Stimulated activated CD4-positive, alpha-beta T cell treated with anti-CD3 and anti-CD28 coated beads, Interleukin-1b, Interleukin-23, amount 100 ng/mL, for 1 hour (primary cell): ENCODE measurements at places on chromosomes 4 and X.

DNA sequence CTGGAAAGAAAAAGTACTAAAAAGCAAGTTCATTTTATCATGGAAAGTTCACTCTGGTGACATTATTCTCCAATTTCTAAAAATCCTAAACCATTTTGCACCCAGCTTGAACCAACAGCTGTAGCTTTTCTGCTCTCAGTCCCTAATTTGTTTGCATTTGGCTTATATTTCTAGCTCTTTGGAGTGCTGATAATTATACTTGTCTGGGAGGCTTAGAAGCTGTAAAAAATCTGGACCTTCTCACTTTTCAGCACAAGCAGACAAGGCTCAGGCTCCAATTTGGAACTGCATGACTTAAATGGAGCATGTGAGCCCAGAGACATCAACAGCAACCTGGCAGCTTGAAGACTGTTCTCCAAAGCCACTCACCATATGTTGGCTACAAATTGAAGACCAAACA, 170.9 kb upstream of the PCDH18 start:
- no peak for DNase-seq

DNA sequence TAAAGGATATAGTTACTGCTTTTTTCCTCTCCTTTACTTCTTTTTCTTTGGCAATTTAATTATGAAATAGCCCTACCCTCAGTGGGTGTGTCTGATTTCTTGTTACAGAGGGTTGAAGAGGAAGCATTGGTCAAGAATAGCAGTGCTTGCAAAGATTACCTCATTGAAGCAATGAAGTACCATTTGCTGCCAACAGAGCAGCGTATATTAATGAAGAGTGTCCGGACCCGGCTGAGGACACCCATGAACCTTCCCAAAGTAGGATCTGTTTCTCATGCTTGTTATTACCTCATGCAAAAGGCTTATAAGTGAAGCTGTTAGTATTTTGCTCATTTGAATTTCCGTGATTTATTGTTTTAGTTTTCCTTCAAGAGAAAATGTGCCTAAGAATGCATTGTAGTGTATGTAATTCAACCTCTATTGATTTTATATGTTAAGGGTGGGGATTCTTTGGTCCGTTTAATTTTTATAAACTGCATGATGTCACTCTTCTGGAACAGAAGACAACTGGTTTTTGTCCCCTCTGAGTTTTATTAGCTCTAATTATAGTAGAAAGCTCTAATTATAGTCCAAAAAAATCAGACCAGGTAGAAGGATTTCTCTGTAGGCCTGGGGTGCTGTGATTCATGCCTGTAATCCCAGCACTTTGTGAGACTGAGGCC, 27.9 kb upstream of the MSMO1 start:
- DNase-seq: no peak

DNA sequence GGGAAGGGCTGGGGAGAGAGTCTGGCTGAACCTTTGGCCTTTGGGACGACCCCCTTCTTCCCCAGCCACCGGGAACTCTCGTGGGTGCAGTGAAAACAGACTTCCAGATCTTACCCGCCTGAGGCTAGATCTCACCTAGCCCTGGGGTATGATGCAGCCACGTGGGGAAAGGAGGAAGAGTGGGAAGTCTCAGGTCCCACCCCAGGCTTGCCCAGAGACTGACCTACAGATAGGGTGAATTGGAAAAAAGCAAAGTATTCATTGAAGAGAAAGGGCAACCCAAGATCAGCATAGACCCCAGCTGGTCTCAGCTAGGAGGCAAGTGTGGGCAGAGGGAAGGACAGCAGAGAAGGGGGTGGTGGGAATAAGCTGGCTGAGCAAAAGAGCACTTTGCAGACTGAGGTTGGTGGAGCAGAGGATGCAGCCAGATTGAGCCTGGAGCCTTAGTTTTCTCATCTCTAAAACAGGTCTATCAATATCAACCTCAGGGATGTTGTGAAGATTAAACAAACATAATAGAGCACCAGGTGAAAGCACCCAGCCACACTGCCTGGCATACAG, 4.2 kb upstream of the EFNB1 start:
- DNase-seq: no peak

DNA sequence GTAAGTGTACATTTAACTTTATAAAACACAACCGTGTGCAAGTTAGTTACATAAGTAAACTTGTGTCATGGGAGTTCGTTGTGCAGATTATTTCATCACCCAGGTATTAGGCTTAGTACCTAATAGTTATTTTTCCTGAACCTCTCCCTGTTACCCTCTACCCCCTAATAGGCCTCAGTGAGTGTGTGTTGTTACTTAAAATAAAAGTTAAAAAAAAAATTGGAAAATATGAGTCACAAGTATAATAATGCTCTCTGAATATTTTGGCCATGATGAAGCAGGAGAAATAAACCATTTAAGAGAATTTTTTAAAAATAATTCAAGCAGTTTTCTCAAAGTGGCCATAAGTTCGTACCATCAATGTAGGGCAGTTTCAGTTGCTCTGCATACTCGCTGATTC, 105.1 kb upstream of the GRID2 start:
- DNase-seq: no peak

GRCh38 chr4:145956288-145956890, 17.8 kb upstream of the ZNF827 start:
- no peak for DNase-seq
